ENCODE measurements at places on chromosomes 5 and 9.

- DNase-seq: no peak
Measured at GRCh38 chr5:74519161-74519571, 121.4 kb downstream of the ENC1 start.

GRCh38 chr9:133572821-133573361 lies 36.3 kb downstream of the FAM163B start:
- peak; percentile 86 for DNase-seq

DNA sequence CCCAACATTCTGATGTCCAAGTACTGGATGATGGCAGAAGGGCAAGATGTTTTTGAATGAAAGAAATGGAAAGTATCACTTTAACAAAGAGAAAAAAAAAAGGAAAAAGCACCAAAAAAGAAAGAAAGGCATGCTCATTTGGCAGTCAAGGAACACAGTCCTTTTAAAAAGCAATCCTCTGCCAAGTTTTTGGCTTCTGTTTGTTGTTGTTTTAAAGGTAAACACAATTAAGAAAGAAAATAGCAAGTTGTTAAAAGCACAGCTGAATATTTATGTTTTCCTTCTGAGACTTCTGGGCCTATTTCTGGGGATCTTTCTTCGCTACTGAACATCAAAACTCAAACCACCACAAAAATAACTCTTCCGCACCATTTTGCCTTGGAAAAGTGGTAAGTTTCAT lies 162.1 kb downstream of the TRPM3 start:
- no peak for DNase-seq

GRCh38 chr9:33315371-33315770 lies 25.1 kb downstream of the NFX1 start:
- no peak for DNase-seq

DNA sequence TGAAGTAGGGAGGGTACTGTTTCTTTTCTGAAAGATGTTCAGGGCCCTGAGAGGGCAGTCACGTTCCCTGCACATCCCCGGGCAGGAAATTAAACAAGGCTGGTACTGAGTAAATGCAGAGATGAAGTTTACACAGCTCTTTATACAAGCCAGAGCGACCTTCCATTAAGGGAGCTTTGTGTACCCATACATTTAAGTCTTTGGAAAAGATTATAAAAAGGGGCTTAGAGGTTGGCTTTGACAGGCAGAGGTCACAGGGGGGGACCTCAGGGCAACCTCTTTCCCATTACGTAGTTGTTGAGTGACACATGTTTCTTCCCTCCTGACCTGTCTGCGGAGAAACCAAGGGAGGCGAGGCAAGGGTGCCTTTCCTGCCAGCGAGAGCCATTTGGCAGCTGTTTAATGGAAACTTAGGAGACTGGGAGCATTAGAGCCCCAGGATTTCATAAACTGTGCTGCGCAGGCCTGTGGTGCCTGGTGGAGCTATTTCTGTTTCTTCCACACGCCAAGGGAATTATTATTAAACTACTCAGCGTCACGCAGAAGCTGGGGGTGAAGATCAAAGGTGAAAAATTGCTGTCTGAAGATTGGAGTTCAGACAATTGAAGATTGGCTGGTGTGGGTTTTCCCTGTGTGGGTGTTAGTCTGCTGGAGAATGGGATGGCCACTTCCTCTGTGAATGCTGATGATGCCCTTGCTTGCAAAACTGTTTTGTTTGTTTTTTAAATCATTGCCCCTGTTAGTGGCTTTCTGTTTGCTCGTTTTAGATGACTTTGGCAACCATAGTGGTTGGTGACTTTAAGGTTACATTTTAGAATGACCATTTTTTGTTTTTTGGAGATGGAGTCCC lies 3.2 kb upstream of the SMIM32 start:
- peak; percentile 4 for DNase-seq

DNA sequence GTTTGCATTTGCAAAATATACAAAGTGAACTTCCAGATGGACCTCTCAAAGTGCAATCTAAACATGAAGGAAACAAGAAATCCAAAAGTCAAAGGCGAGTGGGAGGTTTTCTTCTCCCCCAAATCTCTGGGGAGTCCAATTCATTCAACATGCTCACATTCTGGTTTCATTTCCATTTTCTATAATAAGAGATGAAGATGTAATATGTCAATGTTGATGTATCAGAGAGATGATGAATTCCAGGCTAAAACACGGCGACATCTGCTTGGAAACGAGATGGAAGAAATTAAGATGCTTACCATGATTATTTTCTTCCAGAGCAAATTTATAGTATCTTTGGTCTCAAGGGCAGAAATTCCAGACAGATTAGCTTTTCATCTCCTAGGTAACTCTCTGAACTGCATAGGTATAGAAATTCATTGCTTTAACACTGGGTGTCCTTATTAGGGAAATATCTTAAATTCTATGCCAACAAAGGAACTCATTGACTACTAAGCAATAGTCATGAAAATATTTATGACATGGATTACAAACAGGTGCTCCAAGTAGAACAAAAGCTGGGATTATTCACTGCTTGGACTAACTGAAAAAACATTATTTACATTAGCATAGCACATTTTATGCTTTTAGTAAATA lies 287.9 kb downstream of the SEC61B start:
- peak; percentile 48 for DNase-seq

DNA sequence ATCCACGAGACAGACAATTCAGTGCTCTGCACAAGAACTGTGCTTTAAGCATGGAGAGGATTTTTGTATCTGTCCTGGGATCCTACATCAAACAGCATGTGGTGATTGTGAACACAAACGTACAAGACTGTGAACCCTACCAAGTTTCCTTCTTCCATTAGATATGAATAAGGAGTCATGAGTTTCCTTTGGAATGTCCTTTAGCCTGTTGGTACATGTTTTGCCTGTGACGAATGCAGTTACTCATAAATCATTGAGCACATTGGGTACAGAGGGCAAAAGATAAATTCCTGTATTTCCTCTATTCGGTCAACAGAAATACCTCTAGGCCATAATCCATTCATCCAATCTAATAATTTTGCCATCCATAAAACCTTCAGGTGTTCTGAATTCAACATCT lies 61.5 kb downstream of the FXN start:
- DNase-seq: no peak

- no peak for DNase-seq
Measured at GRCh38 chr9:105138306-105138801, 106.1 kb upstream of the SLC44A1 start.

DNA sequence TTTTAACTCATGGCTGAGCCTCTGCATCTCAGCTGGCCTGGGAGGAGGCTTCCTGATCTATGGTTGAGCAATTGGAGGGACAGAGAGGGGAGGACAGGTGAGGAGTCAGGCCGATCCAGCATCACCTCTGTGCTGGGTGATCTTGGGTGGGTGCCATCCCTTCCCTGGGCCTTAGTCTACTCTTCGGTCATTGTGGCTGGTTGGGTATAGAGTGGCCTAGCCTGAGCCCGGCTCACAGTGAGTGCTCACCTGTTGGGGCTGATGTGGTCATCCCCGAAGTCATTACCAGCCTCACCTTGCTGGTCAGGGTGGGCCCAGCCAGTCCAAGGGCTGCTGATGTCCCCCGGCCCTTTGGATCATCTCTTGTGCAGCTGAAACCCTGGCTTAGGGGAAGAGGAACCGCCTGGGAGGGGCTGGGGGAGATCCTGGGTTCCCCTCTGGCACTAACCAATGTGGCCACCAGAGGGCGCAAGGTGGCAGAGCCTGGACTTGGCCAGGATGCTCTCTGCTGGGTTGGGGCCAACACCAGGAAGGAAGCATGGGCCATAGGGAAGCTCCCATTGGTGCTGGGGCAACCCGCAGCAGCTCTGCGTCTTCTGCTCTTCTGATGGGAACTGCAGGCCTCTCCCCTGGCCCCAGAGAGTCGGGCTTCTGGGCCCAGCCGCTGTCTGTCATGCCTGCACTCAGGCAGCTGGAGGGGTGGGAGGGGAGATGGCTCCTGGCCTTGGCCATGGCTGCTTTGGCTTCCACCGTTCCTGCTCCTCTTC lies 17.3 kb upstream of the ODF2 start:
- peak; percentile 93 for DNase-seq

DNA sequence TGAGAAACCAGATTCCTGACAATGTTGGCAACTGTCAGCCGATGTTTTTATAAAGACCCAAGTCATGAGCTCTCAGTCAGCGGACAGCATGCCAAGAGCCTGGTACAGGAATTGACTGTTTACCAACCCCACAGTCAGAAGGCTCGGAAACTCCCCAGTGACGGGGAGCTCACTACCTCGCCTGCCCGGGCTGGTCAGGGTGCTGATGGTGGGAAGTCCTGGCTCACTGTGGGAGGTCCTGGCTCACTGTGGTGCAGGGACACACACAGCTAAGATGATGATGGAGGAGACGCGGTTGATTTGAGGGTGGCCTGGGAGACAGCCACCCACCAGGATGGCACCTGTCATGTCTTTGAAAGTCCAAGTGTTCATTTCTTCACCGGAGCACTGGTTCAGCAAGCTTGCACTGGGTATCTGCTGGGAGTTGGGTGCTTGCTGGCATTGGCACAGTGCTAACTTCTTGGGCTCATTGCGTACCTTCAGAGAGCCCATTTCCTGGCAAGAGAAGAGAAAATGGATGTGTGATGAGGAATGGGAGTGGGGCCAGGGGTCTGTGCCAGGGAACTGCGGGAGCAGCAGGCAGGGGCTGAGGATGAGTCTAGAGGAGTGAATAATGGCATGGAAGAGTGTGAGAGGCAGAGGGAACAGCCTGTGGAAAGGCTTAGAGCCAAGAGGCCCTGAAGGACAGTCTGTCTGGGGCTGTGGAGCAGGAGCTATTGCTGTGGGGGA lies 15.3 kb downstream of the ASS1 start:
- no peak for DNase-seq

GRCh38 chr5:147208134-147208533 lies 26.7 kb upstream of the STK32A start:
- DNase-seq: no peak

- DNase-seq: no peak
Measured at GRCh38 chr9:99057665-99058625, 47.0 kb upstream of the TGFBR1 start.

- no peak for DNase-seq
Measured at GRCh38 chr9:36868586-36869282, 165.3 kb downstream of the PAX5 start.

GRCh38 chr9:38423973-38424843 lies at the start of gene IGFBPL1:
Gene IGFBPL1 (minus strand): TSS chr9:38424454. CDS start chr9:38424424, 30 bp downstream.
- DNase-seq: peak; percentile 89

- DNase-seq: no peak
Measured at GRCh38 chr9:114484854-114485443, 20.3 kb downstream of the WHRN start.

- DNase-seq: no peak
Measured at GRCh38 chr9:73583576-73583975, 431.9 kb downstream of the ANXA1 start.

DNA sequence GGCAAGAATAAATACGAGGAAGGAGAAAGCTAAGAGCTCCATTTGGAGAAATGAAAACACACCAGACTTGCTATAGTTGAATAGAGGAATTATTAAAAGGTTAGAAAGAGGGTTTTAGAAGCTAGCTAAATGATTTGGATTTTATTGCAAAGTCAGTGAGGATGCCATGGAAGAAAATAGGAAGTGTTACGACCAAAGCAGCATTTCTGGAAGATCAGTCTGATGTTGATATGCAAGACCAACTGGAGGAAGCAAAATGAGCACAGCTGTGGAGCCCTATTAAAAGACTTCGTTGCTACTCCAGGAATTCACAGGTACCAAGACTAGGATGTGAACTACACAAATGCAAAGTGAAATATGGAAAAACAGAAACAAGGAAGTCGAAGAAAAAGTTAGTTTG lies 2.1 kb downstream of the DHX29 start:
- no peak for DNase-seq

DNA sequence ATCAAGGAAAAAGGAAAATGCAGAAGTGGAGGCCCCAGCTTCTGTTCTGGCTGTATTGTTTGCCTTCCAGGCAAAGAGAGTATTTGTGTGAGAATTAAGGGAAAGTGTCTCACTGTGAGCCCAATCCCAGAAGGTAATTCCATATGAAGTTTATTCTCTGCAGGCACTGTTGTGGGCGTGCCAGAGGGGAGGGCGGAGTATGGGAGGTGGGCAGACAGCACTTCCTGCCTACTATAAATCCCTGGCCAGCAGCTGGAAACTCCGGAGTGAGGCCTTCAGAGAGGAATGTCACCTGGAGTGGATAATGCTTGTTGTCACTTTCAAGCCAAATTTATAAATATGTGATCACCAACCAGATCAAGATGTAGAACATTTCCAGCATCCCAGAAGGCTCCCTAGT lies 209.5 kb downstream of the ARHGAP26 start:
- no peak for DNase-seq

DNA sequence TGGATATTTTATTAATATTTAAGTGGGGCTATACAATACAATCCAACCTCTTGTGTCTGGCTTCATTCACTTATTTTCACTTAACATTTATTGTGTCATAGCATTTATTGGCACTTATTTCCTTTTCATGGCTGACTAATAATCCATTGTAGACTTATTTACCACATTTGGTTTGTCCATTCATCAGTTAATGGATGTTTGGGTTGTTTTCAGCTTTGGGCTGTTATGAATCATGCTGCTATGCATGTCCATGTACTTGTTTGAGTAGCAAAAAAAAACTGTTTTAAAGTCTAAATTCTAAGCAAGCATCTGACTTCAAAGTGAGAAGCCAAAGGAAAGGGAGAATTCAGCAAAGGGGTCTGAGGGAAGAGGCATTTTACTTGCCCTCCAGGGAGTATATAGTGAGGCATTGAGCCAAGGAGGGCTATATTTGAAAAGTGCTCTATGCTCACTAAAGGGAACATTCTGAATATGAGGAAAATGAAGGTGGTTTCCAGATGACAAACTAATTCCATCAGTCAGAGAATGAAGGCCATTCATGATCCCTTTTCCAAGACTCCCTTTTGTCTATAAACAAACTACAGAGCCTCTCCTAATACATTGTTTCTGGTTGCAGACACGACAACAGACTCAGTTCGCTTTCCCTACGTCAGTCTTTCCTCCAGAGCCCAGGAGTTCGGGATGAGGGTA lies 532.8 kb upstream of the KLF4 start:
- DNase-seq: no peak

GRCh38 chr9:113957821-113958341 lies 81.8 kb downstream of the ZNF618 start:
- DNase-seq: no peak

DNA sequence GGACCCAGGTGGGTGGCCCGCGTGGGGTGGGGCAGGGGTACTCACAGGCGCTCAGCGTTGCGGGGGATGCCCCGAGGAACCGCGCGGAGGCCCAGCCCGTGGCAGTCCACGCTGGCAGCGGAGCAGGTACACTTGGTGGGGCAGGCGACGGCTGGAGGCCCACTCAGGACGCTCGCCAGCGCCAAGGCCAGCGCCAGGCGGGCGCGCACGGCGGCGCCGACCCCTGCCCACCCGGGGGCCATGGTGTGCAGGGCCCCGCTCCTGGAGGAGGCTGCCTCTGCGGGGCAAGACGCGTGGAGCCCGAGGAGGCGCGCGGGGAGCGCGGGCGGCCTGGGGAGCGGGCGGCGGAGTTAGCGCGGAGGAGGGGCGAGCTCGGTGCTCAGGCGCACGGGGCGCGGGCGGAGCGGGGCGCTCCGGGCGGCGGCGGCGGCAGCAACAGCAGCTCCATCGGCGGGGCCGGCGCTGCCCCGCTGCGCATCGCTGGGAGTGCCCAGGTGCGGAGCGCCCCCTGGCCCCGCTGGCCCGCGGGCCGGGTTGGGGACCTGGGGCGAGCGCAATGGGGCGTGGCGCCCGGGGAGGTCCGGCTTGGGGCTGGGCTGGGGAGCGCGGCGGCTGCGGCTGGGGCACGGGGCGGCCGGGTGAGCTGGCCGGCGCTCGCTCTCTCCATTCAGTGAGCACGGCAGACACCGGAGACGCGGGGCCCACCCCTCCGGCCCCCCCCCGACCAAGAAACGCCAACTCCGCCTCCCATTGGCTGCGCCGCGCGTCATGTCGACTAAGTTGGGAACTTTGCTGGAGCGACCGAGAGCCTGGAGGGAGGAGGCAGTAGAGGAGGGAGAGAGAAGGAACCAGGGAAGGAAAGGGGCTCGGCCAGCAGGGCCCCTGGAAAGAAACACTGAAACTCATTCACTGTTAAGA lies at the start of gene SLIT3:
TSS of gene SLIT3 (minus strand) at position 672 of the 918 bp plus-strand sequence. CDS start at position 242, 430 bp downstream.
- DNase-seq: peak; percentile 90
